Stimulated activated CD8-positive, alpha-beta memory T cell treated with anti-CD3 and anti-CD28 coated beads, Interleukin-2, amount 100 ng/mL, for 1 hour (primary cell): ENCODE measurements at places on chromosomes 12 and 14.

GRCh38 chr14:90518941-90519256, 122.1 kb downstream of the CALM1 start:
- no peak for DNase-seq

GRCh38 chr12:67758119-67758518, 109.6 kb downstream of the DYRK2 start:
- DNase-seq, result no peak

GRCh38 chr12:132904718-132905328, 17.4 kb upstream of the CHFR start:
- peak; percentile 78 for DNase-seq

DNA sequence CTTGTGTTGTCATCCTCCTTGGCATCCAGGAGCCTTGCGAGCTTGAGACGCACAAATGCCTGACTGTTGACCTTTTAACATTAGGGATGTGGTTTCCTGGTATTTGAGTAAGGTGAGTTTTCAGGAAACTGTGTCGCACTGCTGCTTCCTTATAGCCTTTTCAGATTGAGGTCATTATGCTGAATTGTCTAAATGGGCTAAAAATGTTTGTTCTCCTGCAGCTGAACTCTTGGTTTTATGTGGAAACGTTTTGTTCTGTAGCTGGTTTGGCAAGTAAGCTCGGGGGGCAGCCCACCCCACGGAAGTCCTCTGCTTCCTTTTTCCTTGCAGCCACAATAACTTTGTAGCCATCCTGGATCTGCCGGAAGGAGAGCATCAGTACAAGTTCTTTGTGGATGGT, 5.7 kb downstream of the PRKAB1 start:
- DNase-seq, result no peak

GRCh38 chr12:116138364-116138763, 139.1 kb downstream of the MED13L start:
- DNase-seq, result no peak

DNA sequence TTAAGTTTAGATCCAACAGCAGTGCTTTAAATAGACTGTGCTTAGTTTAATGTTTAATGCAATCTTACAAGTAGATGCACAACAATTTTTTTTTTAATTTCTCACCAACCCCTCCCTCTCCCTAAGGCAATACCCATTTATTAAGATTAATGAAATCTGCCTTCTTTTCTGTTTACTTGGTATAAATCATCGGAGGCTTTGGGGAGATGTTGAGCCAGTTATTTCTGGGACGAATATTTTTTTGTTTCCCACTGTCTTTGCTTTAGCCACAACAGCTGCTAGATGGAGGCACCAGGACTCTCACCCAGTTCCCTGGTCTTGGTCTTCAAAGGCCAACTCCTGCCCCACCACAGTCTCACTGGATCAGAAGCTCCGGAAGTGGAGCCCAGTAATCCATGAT, 113.4 kb downstream of the PLXNC1 start:
- no peak for DNase-seq
